Mesothelial cell of epicardium (in vitro differentiated cells): ENCODE measurements at places on chromosomes 3 and 15. TPM values are rescaled to one million over a fixed set of nuclear protein-coding genes. Genes with fewer than 3 reads are reported as not detected.

DNA sequence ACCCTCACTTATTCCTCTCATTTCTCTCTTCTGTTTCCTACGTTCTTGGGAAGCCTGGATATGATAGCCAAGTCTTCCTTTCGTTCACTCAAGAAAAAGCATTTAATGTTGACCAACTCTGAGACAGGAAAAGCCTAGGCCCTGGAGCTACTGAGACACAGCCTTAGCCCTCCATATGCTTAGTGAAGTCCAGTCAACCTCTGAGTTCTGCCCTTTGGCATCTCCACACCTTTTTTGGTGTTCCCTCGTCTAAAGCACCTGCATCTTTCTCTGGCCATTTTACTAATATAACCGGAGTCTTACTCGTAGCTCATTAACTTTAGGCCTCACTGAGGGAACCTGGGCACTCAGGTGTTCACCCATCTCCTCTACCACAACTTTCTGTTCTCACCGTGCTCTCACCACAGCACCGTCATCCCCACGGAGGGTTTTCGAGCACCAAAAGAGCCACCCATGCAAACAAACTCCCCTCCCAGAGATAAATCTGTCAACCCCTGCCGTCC, 632 bp downstream of the MTHFS start:
- no peak for DNase-seq
- H3K4me3 ChIP-seq, result peak overlapping the region; percentile 92
- H3K27me3 ChIP-seq, result no peaks in the 10 kb centered on the region
- peaks cover 17% of the 10 kb centered on the region for H3K4me1 ChIP-seq
- H3K27ac ChIP-seq, result peak overlapping the region; percentile 99
- H3K36me3 ChIP-seq, result peaks cover 13% of the 10 kb centered on the region

The CACNA2D2 gene
- 9.9 to 10.8 TPM (median 9.9 TPM) in 3 replicates for total RNA-seq

The UNC13C gene
- total RNA-seq, result 2.7 to 2.8 TPM (median 2.7 TPM) in 3 replicates

- H3K27me3 ChIP-seq, result no peaks in the 10 kb centered on the region
- no peak overlapping the region for H3K4me3 ChIP-seq
- peak overlapping the region; percentile 64 for H3K27ac ChIP-seq
- DNase-seq, result no peak
Observed at GRCh38 chr3:129560269-129560787, 17.4 kb downstream of the H1-8 start.

- H3K4me1 ChIP-seq, result peaks cover 8% of the 10 kb centered on the region
- H3K4me3 ChIP-seq, result no peak overlapping the region
- no peak overlapping the region for H3K27ac ChIP-seq
- no peaks in the 10 kb centered on the region for H3K27me3 ChIP-seq
- peaks cover 6% of the 10 kb centered on the region for H3K36me3 ChIP-seq
Observed at GRCh38 chr3:12983319-12983718, 89.9 kb downstream of the IQSEC1 start.

The GDPGP1 gene
- 8.0 to 9.2 TPM (median 8.4 TPM) in 3 replicates for total RNA-seq

The TRIM71 gene
- total RNA-seq, result 2.7 to 3.1 TPM (median 3.0 TPM) in 3 replicates

DNA sequence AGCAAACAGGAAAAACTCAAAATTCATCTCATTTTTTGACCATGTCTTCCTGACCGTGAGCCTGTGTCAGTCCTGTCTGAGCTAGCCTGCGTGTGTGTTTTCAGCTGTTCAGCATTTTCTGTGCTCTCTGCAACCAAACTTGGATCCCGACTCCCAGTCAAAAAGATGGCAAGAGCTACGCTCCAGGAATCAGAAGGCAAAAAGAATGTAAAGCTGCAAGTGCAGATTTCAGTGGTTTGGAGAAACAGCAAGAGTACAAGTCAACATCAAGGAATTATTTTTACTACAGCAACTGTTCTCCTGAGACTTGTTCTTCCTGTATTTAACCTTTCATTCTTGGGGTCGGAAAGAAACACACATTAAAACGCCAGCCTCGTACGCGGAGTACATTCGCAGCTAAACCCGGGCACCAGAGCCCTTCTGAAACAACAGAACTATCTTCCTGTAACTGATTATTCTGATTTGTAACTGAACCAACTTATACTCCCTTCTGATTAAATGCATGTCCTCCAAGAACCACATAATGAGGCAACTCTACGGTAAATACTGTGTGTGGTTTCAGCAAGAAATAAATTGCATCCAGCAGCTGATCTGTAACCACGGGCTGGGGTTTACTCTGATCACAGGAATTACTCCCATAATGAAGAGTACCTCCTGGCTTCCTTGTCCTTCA, 107.4 kb downstream of the LRIG1 start:
- H3K4me1 ChIP-seq, result no peaks in the 10 kb centered on the region
- H3K27me3 ChIP-seq, result no peaks in the 10 kb centered on the region
- H3K4me3 ChIP-seq, result no peak overlapping the region

The CHDH gene
- 3.2 to 3.9 TPM (median 3.6 TPM) in 3 replicates for total RNA-seq

DNA sequence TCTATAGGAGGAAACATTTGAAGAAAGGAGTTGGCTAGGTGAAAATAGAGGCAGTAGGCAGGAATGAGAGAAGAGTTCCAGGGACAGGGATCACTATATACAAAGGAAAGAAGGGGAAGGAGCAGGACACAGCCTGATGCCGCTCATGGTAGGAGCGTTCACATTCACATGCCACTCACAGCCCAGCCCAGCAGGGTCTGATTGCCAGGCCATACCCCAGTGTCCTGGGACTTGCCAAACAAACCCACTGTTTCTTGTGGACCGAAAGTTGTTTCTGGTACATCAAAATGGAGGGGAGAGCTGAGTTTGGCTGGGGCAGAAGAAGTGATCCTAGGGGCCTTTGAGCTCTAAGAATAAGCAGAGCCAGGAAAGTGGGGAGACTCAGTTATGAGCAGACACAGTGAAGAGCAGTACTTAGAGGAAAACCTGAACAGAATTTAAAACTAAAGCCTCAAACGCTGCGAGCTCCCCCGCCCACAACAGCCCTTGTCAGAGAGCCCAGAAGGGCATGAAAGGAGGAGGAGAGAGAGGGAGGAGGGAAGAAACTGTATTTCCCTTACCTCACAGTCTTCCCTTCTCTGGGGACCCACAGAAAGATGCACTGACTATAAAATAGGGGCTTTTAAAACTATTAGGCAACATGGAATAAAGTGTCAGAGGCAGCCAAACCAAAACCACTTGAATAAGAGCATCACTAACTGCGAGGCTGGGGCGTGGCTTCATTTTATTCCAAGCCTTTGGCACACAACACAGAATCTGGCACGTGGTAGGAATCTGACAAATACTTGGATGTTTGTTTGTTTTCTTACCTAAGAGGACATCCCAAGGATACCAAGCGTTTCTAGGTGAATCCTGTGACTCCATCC, 129.0 kb downstream of the RPL22L1 start:
- H3K36me3 ChIP-seq, result no peaks in the 10 kb centered on the region
- no peak for DNase-seq
- no peaks in the 10 kb centered on the region for H3K27me3 ChIP-seq
- H3K4me3 ChIP-seq, result no peak overlapping the region
- peak overlapping the region; percentile 68 for H3K27ac ChIP-seq

- H3K36me3 ChIP-seq, result peaks cover 2% of the 10 kb centered on the region
- H3K27me3 ChIP-seq, result peaks cover 4% of the 10 kb centered on the region
- no peak overlapping the region for H3K27ac ChIP-seq
Observed at GRCh38 chr15:67495585-67495984, 25.3 kb upstream of the C15orf61 start.

The LRTM1 gene
- total RNA-seq, result not detected in 3 replicates

The AADAC gene
- total RNA-seq, result not detected in 3 replicates

The SCN11A gene
- total RNA-seq, result 1.6 to 1.9 TPM (median 1.6 TPM) in 3 replicates

GRCh38 chr3:188352196-188352927, 198.4 kb downstream of the LPP start:
- no peak for DNase-seq
- H3K27ac ChIP-seq, result no peak overlapping the region
- H3K36me3 ChIP-seq, result no peaks in the 10 kb centered on the region
- H3K27me3 ChIP-seq, result no peaks in the 10 kb centered on the region

- H3K36me3 ChIP-seq, result no peaks in the 10 kb centered on the region
- H3K27me3 ChIP-seq, result peaks cover 16% of the 10 kb centered on the region
- peaks cover 10% of the 10 kb centered on the region for H3K4me1 ChIP-seq
- H3K4me3 ChIP-seq, result no peak overlapping the region
Observed at GRCh38 chr15:80324545-80325080, 72.6 kb upstream of the CTXND1 start.

- H3K27ac ChIP-seq, result no peak overlapping the region
- no peaks in the 10 kb centered on the region for H3K4me1 ChIP-seq
- peaks cover 30% of the 10 kb centered on the region for H3K27me3 ChIP-seq
- H3K4me3 ChIP-seq, result no peak overlapping the region
- no peaks in the 10 kb centered on the region for H3K36me3 ChIP-seq
Observed at GRCh38 chr15:88736204-88736603, 67.0 kb upstream of the ACAN start.

DNA sequence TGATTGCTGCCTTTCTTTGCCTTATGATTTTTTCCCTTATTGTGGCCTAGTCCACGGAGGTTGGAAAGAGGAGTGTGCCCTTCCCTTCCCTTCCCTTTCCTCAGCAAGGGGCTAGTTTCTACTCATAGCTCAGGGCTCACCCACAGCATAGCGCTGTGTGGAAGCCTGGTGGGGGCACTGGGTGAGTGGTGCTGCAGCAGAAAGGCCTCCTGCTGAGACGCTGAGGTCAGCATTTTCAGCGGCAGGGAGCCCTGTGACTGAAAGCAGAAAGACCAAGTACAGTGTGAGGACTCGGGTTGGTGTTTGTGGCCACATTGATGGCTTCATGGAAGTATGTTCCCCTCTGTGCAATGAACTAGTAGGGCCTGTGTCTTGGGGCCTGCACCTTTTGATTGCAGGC, 21.9 kb downstream of the CACNA1D start:
- H3K27me3 ChIP-seq, result peaks cover 4% of the 10 kb centered on the region
- no peak overlapping the region for H3K4me3 ChIP-seq
- no peak overlapping the region for H3K27ac ChIP-seq
- H3K36me3 ChIP-seq, result no peaks in the 10 kb centered on the region
- no peak for DNase-seq
- H3K4me1 ChIP-seq, result no peaks in the 10 kb centered on the region

The ERC2 gene
- total RNA-seq, result 14.8 to 16.3 TPM (median 15.6 TPM) in 3 replicates

GRCh38 chr15:48467801-48468200, 136.6 kb downstream of the DUT start:
- peaks cover 31% of the 10 kb centered on the region for H3K36me3 ChIP-seq
- no peak for DNase-seq
- H3K27me3 ChIP-seq, result no peaks in the 10 kb centered on the region

The RBPMS2 gene
- total RNA-seq, result 14.3 to 17.8 TPM (median 14.6 TPM) in 3 replicates

The CDCP1 gene
- 1.3 to 1.4 TPM (median 1.3 TPM) in 3 replicates for total RNA-seq

DNA sequence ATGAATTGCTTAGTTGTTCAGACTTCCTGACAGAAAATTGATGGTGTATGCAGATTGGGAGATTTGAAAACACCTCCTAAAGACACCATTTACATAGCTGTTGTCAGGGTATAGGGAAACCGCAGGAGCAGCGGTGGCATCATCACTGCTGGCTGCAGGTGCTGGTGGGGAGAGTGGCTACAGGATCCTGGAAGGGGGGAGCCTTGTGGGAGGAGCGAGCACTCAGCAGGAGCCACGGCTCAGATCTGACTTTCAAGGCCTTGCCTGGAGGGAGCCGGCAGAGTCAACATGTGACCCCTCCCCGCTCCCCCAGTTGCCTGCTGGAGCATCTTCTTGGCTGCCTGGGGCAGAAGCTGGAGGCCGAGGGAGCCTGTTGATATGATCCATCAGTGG, 26.1 kb downstream of the EDEM1 start:
- no peak for DNase-seq
- no peak overlapping the region for H3K27ac ChIP-seq
- no peak overlapping the region for H3K4me3 ChIP-seq
- H3K27me3 ChIP-seq, result no peaks in the 10 kb centered on the region

- H3K4me1 ChIP-seq, result no peaks in the 10 kb centered on the region
- no peaks in the 10 kb centered on the region for H3K27me3 ChIP-seq
- no peak overlapping the region for H3K4me3 ChIP-seq
- H3K27ac ChIP-seq, result no peak overlapping the region
Observed at GRCh38 chr3:160012108-160012507, 23.5 kb downstream of the IL12A start.

The ANKDD1A gene
- 3.7 to 4.1 TPM (median 4.1 TPM) in 3 replicates for total RNA-seq

DNA sequence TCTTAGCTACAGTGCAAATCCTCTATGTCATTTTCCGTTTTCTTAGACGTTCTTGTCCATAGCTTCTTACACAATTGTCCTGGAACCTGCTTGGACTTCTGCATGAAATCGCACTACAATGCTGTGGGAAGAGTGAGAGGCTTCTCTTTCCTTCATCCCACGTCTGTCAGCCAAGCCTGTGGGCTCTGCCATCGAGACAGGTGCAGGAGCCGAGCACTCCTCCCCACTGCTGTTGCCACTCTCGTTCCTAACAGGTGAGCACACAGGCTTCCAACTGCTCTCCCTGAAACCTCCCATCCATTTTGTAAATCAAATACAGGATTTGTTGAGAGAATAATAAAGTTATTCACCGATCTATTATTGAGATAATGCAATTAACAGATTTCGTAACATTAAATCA, 23.5 kb downstream of the ZXDC start:
- peaks cover 5% of the 10 kb centered on the region for H3K4me1 ChIP-seq
- no peak for DNase-seq
- H3K36me3 ChIP-seq, result peaks cover 26% of the 10 kb centered on the region
- H3K4me3 ChIP-seq, result no peak overlapping the region

DNA sequence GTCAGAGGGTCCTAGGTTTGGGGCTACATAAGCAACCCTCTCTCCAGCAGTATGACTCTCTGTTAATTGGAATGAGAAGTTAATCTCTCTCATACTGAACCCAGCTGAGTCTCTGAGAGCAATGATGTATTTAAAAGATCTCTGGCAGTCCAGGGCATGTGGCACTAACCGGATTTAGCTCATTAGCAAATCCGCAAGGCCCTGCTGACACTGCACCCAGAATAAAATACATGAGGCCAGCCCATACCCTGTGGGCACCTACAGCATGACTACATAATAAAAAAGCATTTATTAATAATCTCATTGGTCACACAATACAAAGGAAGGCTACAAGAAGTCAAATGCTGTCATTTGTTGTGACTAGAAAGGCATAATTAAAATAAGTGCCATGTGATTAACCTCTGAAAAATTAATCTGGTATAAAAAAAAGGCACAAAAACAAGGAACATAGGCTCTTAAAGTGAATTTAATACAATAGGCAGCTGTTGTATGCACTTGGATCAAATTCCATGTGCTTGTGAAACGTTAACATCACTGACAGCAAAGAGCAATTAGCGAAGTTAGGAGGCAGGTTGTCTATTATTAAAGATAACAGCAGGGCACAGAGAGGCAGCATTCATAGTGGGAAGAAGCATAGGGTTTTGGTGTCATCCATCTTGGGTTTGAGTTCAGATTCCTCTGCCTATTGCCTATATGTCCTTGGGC, 381.2 kb downstream of the WDR72 start:
- no peak overlapping the region for H3K27ac ChIP-seq
- no peaks in the 10 kb centered on the region for H3K4me1 ChIP-seq
- peaks cover 14% of the 10 kb centered on the region for H3K27me3 ChIP-seq
- H3K36me3 ChIP-seq, result no peaks in the 10 kb centered on the region

DNA sequence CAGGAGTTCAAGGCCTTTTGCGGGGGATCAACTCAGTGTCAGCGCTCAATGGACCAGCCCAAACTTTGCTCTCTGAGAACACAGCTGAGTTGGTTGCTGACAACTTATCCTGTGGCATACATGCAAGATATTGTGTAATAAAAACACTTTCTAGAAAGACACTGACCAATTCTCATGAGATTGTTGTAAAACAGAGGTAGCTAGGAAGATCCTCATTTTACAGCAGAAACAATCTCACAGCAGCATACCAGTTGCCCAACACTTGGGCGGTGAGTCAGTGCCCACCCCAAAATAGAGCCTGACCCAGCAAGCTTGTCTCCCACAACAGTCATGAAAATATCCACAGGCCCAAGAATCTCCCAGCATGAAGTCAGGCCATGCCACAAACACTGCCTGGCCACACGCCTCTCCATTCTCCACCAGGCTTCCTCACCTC, 18.2 kb downstream of the KLHL6 start:
- H3K36me3 ChIP-seq, result no peaks in the 10 kb centered on the region
- no peak for DNase-seq
- no peak overlapping the region for H3K27ac ChIP-seq
